ENCODE measurements at places on chromosomes 12 and 14. TPM values are rescaled to one million over a fixed set of nuclear protein-coding genes. Genes with fewer than 3 reads are reported as not detected.

The HOXC9 gene
- 0.10 TPM for total RNA-seq

The KITLG gene
- total RNA-seq = 30.4 TPM

DNA sequence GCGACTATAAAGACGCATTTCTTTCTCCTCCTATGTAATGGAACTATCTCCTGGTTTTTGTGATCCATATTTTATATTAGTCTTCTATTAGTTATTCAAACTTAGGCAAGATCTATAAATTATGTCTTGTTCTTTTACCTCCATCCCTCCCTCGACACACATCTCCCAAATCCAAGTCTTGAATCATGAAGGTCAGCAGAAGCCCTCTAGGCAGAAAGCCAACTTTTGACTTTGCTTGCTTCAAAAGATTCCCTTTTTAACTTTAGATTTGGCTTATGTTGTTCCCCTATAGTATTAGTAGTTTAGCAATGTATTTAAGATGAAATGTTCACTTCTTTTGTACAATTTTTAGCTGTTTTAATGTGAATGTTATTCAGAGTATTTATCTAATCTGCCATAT, 689.8 kb downstream of the SLC6A15 start:
- no peak for DNase-seq

- no peak for DNase-seq
Observed at GRCh38 chr14:36171607-36172006, 4.9 kb downstream of the PTCSC3 start.

- DNase-seq = no peak
Observed at GRCh38 chr12:109861689-109862314, 18.5 kb downstream of the GLTP start.

The HRK gene
- not detected for total RNA-seq

The SERPINA12 gene
- 0.60 TPM for total RNA-seq

- no peak for DNase-seq
Observed at GRCh38 chr14:91875525-91876286, 8.4 kb upstream of the TC2N start.

The TM7SF3 gene
- 41.5 TPM for total RNA-seq

The NRIP2 gene
- not detected for total RNA-seq

DNA sequence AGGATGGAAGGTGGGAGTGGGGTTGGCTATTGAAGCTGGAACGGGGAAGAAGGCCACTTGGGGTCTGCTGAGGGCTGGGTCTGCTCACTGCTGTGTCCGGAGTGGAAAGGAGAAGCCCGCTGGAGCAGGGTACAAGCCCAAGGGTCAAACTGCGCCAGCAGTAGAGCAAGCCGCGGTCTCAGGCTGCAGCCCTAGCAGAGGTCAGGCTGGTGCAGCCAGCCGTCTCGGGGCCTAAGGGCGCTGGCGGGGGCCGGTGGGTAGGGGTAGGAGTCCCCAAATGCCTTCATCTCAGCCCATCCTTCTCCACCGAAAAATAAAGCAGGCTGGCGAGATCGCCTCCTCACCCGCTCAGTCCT, 718 bp upstream of the JDP2 start:
- DNase-seq = no peak

GRCh38 chr14:50260072-50260471, 28.7 kb upstream of the SOS2 start:
- no peak for DNase-seq

The SMAGP gene
- total RNA-seq = 28.3 TPM

DNA sequence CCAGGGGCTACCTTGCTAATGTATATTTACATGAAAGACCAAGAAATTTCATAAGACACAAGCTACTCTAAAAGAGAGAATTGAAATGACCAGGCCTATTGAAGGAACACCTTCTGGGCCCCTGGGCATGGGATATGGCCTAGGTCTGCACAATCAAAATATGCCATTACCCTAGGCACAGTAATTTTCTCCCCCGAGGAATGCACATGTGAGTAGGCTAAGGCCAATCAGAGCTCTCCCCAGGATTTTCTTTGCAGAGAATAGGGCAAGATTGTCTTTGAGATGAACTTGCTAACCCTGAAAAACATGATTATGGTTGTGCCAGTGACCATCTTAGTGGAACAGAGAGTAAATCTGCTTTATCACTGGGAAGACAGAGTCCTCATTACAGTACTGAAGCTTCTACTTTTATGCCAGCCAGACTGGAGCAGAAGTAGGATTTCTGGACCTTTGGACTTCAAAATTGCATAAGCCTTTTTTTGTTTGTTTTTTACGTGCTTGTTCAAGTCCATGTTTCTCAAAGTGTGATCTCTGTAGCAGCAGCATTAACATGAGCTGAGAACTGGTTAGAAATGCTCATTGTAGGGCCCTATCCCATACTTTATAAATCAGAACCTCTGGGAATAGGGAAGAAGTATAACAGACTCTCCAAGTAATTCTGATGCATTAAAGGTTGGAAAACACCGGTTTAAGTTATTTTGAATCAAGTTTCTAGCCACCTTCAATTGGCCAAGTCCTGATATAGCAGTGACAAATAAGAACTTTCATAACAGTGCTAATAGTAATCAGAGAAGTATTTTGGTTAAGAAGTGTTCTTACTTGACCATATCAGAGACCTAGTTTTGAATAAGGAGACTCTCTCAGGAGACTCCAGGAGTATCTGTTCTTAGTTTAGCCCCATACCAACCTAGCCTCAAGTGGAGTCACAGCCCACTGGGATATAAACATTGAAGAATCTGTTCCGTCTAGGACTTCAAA, 112.9 kb downstream of the LMO3 start:
- peak; percentile 31 for DNase-seq

The CRY1 gene
- total RNA-seq = 27.7 TPM

The LRTM2 gene
- not detected for total RNA-seq

DNA sequence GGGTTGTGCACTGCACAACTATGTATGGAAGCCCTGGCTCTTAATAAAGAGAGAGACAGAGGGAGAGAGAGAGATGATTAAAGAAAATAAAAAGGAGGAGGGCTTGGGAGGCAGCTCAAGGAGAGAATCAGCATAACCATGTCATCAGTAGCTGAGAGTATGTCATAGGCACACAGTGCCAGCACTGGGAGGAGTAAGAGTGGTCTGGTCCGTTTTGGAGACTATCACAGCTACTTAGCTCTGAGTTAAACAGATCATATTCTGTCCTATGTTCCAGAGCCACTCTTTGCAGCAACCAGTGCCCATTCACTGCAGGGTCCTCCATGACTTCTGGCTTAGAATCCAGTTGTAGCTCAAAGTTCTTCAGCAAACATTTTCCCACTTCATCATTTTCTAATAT, 59.0 kb downstream of the GTF2A1 start:
- no peak for DNase-seq
